Stimulated activated CD8-positive, alpha-beta memory T cell treated with anti-CD3 and anti-CD28 coated beads, Interleukin-4, amount 100 ng/mL, for 1 hour (primary cell): ENCODE measurements at places on chromosomes 1 and 21.

DNA sequence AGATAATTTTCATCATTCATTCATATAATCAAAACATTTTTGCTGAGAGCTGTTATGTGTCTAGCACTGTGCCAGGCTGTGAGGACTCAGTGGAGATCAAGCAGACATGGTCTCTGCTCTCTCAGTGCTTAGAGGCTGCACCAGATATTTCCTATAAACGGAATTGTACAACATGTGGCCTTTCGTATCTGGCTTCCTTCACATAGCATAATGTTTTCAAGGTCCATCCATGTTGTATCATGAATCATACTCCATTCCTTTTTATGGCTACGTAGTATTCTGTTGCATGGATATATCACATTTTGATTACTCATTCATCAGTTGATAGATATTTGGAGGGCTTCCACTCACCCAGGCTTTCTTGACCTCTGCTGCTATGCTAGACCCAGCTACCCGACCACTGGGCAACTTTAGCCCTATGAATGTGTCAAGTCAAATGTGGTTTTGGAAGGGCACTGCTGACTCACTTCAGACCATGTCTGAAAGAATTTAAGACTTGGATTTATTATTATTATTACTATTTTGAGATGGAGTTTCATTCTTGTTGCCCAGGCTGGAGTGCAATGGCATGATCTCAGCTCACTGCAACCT, 18.5 kb downstream of the NCF2 start:
- no peak for DNase-seq

DNA sequence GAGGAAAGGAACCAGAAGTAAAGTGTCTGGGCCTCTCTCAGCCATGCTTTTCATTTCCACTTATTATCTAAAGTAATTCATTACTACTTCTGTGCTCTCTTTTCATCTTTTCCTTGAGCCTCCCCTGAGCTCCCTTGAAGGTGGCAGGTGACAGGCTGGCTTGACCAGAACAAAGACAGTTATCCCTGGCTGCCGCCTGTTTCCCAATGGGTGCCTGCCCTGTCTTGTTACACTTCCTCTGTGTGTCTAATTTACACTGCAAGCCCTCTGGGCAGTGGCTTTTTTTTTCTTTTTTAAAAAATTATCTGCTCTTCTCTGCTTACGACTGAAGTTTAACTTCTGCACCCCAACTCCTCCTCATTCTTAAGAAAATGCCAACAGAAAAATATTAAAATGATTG, 113.4 kb downstream of the NGF start:
- no peak for DNase-seq

DNA sequence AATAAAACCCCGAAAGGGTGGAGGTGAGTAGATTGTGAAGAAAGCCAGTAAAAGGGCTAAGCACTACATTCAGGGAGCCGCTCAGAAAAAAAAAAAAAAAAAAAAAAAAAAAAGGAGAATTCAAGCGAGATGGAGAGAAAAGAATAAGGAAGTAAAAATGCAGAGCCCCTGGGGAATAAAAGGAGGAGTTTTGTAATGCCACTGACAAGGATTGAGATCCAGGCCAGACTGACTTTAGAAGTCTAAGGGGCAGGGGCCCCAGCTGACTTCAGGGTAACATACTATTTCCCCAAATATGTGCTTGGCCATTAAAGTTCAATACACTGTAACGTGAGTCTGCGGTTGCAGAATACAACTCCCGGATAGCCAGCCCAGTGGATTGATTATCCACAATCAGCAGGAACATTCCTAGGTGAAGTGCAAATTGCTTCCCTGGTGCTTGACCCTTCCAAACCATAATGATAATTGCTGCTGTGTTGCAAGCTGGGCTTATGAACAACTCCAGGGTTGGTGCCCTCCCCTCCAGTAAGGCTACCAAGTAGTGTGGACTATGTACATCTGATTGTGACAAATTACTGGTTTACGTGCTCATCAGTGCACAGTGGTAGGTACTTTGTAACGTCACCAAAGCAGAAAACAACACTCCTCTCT, 30.7 kb upstream of the RRP15 start:
- no peak for DNase-seq

DNA sequence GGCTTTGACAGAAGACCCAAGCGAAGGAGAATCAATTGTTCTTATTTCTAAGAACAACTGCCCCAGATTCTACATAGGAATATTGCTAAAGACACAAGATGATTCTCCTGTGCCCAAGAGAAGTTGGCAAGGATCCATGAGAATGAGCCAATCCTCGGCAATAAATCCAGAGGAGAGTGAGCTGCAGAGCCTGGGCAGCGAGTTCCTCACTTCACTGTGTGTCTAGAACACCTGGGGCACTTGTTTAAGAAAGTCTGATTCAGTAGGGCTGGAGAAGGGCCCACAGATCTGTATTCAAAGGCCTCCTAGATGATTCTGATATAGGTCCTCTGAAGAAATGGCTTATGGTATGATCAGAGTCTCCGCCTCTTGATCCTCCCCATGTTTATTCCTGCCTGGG, 31.8 kb downstream of the GADD45A start:
- DNase-seq = no peak

DNA sequence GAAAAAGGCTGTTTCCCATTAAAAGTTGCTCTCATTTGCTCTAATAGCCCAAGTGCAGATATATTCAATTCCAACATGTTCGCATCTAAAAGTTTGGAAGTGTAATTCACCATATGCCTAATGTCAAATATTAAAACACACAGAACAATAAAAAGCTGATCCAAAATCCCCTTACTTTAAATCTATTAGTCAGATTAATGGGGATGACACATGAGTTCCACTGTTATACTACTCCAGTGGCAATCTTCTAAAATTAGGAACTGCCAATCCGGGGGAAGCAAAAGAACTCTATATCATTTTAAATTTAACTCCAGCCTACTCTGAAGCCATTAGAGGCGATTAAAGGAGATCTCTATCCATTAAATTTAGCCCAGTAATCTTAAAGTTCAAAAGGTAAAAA, 317.1 kb downstream of the NTNG1 start:
- no peak for DNase-seq

- DNase-seq = no peak
Measured at GRCh38 chr1:188715566-188715965, 1762.1 kb downstream of the BRINP3 start.

- DNase-seq = no peak
Measured at GRCh38 chr1:7555391-7556185, 215.5 kb upstream of the VAMP3 start.

DNA sequence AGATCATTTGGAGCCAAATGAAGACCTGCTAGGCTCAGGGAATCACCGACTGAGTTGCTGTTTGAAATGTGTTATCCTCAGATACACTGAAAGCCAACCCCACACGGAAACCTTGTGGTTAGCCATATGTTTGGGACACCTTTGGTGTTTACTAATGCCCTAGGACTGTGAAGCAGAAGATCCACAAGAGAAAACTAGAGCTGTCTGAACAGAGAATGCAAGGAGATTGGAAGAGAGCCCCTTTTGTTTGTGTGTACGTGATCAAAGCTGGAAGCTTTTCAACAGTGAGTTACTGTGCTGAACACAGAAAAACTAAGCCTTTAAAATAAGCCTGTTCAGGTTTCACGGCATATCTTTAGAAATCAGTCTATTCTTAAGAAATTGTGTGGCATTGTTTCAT, 908.2 kb upstream of the ADGRL2 start:
- no peak for DNase-seq

DNA sequence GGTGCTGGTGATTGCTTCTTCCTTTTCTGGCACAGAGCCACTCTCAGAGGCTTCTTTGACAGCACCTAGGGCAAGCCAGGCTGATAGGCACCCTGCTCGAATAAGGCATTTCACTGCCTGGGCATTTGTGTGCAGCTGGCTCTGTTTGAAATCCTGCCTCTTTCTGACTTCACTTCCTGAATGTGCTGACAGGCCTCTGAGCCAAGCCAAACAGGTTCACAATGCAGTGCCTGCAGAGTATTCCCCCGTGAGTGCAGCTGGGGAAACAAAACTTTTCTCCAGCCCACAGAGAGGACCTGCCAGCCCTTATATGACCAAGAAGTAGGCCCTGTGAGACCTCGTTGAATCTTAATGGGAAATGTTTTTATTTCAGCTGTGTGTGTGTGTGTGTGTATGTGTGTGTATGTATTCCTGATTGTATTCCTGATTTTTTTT, 10.4 kb downstream of the JUN start:
- no peak for DNase-seq

GRCh38 chr1:230199554-230199953, 132.5 kb downstream of the GALNT2 start:
- no peak for DNase-seq

DNA sequence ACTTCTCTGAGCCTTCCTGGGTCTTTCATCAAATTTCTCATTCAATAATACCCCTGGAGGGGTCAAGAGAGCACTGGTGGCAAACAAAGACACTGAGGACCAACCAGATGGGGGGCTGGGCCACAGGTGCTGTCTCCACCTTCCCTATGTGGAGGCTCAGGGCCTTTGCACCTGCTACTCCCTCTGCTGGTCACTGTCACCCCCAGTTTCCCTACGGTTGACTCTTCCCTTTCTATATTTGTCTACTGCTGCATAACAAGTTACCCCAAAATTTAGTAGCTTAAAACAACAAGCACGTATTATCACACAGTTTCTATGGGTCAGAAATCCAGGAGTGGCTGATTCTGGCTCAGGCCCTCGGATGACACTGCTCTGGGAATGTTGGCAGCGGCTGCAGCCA, 138.8 kb upstream of the RUNX3 start:
- DNase-seq = no peak

GRCh38 chr1:31502926-31503511, 73.3 kb upstream of the TINAGL1 start:
- DNase-seq = no peak

- DNase-seq = no peak
Measured at GRCh38 chr21:42125571-42126544, 54.7 kb downstream of the UMODL1 start.

DNA sequence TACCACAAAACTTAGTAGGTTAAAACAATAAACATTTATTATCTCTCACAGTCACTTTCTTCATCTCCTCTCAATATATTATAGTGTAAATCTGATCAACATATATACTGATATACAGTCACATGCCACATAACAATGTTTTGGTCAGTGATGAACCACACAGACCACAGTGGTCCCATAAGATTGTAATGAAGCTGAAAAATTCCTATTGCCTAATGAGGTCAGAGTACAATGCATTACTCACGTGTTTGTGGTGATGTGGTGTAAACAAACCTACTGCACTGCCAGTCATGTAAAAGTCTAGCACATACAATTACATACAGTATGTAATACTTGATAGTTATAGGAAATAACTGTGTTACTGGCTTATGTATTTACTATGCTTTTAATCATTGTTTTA, 30.1 kb downstream of the OLFML3 start:
- no peak for DNase-seq

DNA sequence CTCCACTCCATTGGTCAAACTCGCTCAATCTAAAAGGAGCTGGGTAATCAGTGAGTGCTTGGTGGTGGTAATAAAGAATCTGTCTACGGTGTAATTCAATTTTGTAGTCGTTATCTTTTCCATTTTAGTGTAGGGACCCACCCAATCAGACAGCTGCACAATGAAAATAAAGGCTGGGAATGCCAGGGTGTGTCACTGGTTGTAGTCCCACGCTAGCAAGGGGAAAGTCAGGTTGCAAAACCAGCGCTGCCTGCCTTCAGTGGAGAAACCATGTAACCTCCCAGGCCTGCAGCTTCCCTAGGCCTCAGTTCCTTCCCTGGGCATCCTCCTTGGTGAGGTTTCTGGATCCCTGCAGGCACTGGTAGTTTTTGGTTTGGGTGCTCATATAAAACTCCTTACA, 49.4 kb upstream of the PPP2R5A start:
- DNase-seq = no peak

DNA sequence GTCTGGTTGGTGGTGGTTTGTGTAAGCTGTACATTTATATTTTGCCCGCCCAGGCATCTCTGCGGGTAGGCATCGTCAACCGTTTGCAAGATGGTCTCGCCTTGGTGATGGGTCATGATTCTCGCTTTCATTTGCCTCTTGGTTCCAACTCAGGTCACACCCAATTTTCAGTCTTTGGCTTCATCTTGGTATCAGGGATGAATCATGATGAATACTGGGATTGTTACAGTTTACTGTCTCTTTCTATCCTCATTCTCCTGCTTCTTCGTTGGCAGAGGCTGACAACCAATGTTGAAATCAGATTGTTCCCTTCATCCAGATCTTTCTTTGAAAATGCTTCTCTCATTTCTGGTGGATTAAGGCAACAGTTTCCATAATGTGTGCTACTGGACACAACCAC, 129.7 kb upstream of the KAZN start:
- no peak for DNase-seq

DNA sequence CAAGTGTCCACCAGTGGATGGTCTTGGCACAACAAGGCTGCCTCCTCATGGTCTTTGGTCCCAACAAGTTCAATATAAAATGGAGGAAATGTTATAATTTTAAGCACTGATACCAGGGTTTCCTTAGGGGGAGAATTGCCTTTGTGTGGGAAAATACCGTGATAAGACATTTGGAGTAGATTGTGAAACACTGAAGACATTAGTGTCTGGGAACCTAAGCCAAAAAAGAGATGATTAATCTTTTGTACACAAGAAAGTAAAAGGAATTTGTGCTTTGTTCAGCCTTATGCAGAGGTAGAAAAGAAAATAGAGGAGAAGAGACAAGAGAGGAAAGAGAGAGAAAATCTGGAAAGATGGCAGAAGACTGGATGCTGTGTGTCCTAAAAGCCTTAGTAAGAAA, 36.1 kb downstream of the ST6GALNAC3 start:
- no peak for DNase-seq

GRCh38 chr21:36478207-36478701, 1.7 kb downstream of the CLDN14 start:
- DNase-seq = no peak

DNA sequence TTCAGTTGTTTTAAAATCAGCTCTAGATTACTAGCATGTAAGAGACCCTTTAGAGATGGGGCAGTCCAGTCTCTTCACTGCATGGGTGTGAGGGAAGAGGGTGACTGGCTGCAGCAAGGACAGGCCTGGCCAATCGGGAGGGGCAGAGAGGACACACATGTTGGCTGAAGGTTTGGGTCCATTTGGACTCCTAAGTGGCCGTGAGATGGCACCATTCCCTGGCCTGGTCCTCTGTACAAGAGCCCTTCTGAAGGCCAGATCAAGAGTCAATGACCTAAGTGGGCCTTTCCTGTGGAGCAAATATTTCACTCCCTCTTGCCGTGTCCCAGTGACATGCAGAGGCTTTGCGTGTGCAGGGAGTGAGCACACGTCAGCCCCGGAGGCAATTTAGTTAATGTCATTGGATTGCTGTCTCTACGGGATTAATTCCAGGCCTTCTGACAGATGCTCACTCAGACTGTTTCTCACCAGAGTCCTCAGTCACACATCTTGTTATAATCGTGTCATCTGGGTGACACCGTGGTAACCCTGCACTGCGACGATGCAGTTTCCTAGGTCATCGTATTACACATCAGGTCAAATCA, 613.0 kb downstream of the NPHP4 start:
- no peak for DNase-seq

DNA sequence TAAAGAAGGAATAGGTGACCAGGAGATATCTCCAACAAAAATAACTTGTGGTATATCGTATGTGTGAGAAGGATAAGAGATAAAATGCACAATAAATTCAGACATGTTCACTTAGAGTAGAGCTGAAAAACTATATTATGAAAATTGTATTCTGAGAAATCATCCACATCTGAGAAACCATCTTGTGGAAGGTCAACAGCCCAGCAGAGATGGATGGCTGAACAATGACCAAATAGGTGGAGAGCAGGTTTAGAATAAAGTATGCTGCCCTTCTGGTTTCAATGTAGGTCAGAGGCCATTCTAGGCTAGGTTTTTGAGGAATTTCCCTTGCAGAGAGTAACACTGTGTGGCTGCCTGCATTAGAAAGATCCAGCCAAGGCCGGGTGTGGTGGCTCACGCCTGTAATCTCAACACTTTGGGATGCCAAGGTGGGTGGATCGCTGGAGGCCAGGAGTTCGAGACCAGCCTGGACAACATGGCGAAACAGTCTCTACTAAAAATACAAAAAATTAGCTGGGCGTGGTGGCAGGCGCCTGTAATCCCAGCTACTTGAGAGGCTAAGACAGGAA, 8.8 kb upstream of the UAP1 start:
- no peak for DNase-seq
